ENCODE measurements at places on chromosomes 4 and X.

DNA sequence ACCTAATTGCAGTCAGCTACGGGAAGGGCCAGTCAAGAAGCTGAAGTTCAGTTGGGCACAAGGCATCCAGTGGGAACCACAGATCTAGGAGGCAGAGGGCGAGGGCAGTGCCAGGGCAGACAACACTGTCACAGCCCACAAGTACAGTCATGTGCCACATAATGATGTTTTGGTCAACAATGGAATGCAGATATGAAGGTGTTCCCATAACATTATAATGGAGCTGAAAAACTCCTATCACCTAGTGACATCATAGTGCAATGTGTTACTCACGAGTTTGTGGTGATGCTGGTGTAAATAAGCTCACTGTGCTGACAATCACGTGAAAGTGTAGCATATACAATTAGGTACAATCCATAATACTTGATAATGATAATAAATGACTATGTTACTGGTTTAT is 4.5 kb upstream of the TMEM255A start:
- no peak for DNase-seq

DNA sequence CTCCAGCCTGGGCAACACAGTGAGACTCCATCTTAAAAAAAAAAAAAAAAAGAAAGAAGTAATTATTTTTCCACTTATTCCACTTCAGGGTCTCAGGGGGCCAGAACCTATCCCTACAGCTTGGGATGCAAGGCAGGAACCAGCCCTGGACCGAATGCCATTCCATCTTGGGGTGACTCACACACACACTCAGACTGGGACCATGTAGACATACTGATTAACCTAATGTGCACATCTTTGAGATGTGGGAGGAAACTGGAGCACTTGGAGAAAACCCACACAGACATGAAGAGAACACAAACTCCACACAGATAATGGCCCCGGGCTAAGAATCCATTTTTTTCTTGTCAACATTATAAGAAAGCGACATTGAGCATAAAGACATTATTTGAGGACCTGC is 132.5 kb downstream of the PTTG2 start:
- peak; percentile 27 for DNase-seq

DNA sequence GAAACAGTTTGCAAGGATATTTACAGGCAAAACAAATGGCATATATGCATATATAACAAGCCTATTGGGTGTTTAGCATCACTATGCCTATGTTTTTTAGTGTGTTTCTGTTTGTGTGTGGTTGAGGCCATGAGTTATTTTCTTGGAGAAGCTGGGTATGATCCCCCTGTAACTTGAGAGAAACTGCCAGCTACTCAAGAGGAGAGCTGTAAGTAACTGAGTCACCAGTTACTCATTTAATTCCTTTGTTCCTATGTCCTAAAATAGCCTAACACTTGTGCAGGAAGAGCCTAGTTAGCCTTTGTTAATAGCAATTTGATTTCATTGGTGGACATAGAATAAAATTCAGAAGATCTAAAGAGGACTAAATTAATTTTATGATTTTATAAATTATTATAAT is 79.1 kb downstream of the PWWP3B start:
- no peak for DNase-seq

GRCh38 chrX:19577181-19577810 is 62.0 kb upstream of the MAP3K15 start:
- DNase-seq = no peak

DNA sequence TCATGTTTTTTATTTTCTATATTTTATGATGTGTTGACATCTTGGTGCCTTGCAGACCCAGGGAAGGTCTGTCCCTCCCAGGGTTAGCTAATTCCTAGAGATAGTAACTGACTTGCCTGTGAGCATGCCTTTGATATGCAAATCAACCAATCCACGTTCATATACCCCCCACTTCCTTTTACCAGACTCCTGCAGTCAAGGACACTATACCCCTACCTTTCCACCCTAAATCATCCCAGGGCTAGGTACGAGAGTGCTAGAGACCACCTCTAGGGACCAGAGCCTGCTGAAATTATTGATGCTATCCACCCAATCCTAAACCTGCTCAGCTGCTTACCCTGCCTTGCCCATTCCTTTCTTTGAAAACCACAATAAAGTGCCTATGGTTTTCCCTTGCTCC is 7.5 kb upstream of the PHEX start:
- DNase-seq = no peak

DNA sequence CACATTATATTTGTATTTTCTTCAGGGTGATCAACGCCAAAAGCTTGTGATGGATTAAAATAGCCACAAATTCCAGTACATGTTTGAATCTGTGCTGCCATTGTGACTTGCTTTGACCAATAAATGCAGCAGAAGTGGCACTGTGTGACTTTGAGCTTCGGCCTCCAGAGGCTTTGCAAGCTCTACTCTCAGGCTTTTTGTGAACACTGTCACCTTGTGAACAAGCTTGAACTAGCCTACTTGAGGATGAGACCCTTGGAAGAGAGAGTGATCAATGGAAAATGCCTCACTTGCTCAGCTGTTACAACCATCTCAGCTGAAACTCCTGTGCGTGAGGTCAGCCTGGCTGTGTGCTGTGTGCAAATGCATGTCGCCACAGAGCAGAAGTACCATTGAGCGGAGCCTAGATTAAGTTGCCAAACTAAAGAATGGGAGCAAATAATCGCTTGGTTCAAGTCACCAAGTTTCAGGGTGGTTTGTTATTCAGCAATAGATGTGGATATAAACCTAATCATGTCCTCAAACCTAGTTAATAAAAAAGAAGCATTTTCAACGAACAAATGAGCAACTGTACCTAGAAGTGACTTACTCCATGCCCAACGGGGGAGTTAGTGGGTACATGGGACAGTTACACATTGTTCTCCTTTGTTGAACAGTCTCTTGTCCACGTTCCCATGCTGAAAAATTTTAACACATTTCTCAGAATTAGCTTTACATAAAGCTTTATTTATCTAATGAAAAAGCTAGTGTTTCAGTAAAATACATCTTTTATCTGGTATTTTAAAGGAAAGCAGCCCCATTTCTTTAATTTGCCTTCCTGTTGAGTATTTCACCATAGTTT is 23.5 kb downstream of the NOA1 start:
- DNase-seq = no peak

DNA sequence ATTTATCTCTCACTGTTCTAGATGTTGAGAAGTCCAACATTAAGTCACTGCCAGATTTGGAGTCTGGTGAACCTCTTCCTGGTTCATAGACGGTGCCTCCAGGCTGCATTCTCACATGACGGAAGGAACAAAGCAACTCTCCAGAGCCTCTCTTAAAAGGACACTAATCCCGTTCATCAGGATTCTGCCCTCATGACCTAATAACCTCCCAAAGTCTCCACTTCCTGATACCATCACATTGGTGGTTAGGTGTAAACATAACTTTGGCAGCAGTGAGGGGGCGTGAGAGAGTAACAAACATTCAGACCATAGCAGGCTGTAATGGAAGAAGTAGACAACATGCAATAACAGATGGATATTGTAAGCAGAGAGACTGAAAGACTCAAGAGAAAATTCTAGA is 388.6 kb downstream of the PDHA2 start:
- DNase-seq = no peak

DNA sequence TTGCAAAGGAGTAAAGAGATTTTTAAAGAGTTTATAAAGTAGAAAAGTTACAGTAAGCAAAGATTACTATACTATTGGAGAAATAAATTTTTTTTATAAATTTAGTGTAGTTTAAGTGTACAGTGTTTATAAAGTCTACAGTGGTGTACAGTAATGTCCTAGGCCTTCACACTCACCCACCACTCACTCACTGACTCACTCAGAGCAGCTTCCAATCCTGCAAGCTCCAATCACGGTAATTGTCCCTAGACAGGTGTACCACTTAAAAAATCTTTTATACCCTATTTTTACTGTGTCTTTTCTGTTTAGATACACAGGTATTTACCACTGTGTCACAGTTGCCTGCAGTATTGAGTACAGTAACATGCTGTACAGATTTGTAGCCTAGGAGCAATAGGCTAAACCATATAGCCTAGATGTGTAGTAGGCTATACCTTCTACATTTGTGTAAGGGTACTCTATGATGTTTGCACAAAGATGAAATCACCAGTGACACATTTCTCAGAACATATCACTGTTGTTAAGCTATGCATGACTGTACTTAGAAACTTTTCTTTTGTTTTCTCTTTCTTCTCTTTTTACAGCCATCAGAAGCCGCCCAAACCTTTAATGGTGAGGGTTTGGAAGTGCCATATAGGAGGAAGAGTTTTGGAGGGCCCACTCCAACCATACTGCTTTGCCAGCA is 11.8 kb upstream of the SH3RF1 start:
- DNase-seq = no peak

- DNase-seq = no peak
Observed at GRCh38 chr4:140212646-140213045, 58.7 kb upstream of the MAML3 start.

DNA sequence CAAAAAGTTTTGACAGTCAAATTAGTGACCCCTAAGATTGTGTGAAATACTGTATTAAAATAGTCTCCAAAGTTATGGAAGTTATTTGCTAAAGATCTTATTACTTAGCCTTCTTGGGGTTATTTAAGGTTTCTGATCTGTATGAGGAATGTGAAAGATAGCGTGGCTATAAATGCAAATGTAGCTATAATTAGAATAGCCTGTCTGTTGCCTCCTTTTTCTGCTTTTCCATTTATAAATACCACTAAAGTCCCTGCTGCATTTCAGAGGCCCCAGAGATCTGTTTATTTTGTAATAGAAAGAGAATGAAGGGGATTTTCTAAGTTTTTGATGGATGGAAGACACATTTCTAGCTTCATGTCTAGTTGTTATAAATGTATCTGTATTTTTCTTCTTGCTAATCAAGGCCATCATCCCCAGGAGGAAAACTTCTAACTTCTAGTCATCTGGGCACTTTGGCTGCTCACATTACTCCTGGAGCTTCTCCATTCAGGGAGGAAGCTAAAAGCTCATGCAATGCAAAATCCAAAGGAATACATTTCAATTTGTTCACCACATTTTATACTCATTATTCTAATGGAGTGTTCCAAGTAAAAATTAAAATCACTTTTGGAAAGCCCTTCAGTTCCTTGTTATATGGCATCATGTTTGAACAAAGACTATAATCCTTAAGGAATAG is 73.9 kb downstream of the INTS12 start:
- peak; percentile 19 for DNase-seq

DNA sequence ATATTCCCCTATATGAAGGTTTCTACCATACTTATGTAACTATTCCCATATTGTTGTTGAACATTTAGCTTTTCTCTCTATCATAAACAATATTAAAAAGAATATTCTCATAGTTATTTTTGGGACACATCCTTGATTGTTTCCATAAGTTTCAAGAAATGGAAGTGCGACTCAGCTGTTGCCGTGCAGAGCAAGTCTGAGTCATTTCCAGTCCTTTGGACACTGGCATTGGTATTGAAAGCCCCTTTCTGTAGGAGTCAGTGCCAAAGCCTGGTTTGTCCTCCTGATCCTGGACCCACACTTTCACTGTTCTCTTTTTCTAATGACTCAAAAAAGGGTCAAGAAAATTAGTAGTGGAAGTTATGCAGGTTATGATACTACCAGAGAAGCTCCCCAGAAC is 108.3 kb upstream of the DIAPH2 start:
- peak; percentile 26 for DNase-seq

DNA sequence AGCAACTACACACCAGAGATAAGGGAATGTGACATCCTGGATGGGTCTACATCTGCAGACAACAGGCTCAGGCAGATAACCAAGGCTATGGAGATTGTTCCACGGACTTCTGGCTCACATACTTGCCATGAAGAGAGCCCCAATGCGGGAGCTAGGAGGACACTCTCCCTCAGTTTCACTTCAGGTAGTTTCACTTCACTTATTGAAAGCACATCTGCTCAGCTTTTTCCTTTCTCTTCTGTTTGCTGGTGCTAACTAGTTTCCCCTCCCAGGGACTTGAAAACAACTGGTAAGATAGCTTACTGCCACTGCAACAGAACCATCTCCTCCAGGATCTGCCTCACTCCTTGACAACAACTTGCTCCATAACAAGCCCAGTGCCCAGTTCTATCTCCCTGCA is 1.4 kb upstream of the CT47C1 start:
- no peak for DNase-seq

GRCh38 chr4:169131556-169132208 is 121.6 kb upstream of the CBR4 start:
- DNase-seq = no peak

DNA sequence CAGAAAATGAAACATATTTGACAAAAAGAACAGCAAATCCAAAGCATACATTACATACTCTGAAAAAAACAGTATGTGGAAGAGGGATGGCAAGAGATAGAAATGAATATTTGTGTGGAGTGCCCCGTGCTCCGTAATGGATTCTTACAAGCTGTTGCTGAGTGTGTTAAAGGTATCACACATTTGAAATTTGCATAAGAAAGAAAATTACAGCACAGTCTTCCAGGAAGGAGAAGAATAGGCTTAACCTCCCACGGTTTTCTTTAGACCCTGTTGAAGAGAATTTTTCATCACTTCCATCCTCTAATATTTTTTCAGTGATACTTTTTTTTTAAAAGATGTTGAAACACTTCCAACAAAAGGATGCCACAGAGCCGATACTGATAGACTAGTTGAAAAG is 1489.4 kb downstream of the RAPGEF2 start:
- DNase-seq = no peak

DNA sequence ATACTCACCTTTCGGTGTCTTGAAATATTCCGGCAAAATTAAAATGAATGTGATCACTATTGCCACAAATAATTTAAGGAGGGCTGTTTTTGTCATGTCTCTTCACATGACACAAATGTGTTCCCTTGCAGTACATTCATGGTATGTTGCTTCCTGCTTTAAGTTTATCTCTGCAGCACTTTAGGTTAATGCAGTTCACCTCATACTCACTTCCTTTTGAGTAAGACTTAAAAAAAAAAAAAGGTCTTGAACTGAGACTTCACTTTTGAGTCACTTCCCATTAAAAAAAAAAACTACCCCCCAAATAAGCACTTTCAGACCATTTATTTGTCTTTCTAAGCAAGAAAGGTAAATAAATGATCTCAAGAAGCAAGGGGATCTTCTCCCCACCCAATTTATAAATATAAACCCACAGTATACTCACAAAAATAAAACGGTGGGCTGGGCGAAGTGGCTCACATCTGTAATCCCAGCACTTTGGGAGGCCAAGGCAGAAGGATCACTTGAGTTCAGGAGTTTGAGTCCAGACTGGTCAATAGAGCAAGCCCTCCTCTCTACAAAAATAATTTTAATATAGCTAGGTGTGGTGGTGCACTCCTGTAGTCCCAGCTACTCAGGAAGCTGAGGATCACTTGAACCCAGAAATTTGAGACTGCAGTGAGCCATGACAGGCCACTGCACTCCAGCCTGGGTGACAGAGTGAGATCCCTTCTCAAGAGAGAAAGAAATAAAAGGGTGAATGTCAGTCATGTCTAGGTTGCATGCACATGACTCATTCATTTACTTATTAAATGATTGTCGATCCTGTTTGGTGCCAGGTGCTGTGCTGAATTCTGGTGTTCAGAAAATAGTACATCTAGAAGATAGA is at the start of gene TMEM156:
Gene TMEM156 (minus strand): TSS at position 192 of the 868 bp plus-strand sequence. CDS start 96 bp downstream, at position 96.
- DNase-seq = peak; percentile 87

DNA sequence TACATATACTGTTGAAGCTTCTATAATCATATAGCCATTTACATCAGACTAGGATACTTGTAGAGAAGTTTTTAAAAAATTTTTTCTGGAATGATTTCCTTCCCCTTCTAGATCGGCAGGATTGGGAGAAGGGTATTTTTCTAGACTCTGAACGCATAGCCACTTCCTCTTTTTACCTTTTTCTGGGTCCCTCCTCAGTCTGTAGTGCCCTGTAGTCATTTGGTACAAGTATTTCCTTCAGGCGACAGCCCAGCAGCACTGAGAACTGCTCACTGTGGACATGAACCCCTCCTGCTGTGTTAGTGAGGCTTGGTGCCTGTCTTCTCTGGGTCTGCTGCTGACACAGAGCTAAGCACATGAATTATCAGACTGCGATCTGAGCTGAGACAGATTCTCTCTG is 255.4 kb downstream of the ARHGAP10 start:
- peak; percentile 16 for DNase-seq

GRCh38 chrX:124328765-124329164 is 3.7 kb upstream of the TEX13D start:
- DNase-seq = no peak

All from suppressor macrophage (primary cell).